ENCODE measurements at places on chromosomes 16 and 17. TPM values are rescaled to one million over a fixed set of nuclear protein-coding genes. Genes with fewer than 3 reads are reported as not detected.

TP53TG3B gene
- total RNA-seq: not detected

IFI35 gene
- total RNA-seq: 23.6 TPM

CTRB1 gene
- total RNA-seq: 3.4 TPM

NEK8 gene
- total RNA-seq: 5.5 TPM

PLK1 gene
- 1.6 TPM for total RNA-seq

SPOP gene
- 35.7 TPM for total RNA-seq

TSPOAP1 gene
- not detected for total RNA-seq

GNAO1 gene
- not detected for total RNA-seq

GRCh38 chr16:77324729-77325128 is 110.1 kb downstream of the ADAMTS18 start:
- DNase-seq: no peak

DNA sequence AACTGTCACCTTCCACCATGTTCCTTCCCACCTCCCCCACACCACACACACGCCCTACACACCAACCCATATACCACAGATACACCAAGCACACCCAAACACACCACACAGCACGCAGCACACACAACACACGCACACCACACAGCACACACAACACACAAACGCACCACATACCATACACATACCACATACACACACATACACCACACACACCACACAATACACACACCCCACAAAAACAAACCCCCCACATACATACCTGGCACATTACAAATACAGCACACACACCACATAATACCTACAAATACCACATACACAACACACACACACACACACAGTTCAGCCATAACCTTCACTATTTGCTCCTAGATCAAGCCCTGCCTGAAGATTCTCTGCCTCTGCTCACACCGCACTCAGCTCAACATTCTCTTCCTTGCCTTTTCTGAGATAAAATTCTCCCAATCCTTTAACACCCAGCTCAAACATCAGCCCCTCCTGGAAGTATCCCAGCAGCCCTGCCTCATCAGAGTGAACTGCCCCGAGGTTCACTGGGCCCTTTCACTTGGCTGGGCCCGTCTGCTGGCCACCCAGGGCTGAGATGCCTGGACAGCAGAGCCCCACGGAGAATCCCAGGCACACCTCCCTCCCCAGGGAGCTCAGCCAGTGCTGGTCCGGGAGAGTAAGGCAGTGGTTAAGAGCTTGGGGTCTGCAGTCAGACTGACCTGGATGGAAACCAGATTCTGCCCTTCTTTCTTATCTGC is 31.9 kb upstream of the CPNE2 start:
- no peak for DNase-seq

- no peak for DNase-seq
Observed at GRCh38 chr17:29177871-29178749, 2.1 kb downstream of the MYO18A start.

- DNase-seq: no peak
Observed at GRCh38 chr16:17556276-17557052, 85.7 kb upstream of the XYLT1 start.

- DNase-seq: peak; percentile 31
Observed at GRCh38 chr17:63881935-63882601, at the start of gene GH2. Gene GH2, minus strand, starts transcription at chr17:63881944. Its CDS starts 143 bp downstream, at chr17:63881801.

- DNase-seq: no peak
Observed at GRCh38 chr17:65942592-65942991, 249.3 kb downstream of the CEP112 start.

DNA sequence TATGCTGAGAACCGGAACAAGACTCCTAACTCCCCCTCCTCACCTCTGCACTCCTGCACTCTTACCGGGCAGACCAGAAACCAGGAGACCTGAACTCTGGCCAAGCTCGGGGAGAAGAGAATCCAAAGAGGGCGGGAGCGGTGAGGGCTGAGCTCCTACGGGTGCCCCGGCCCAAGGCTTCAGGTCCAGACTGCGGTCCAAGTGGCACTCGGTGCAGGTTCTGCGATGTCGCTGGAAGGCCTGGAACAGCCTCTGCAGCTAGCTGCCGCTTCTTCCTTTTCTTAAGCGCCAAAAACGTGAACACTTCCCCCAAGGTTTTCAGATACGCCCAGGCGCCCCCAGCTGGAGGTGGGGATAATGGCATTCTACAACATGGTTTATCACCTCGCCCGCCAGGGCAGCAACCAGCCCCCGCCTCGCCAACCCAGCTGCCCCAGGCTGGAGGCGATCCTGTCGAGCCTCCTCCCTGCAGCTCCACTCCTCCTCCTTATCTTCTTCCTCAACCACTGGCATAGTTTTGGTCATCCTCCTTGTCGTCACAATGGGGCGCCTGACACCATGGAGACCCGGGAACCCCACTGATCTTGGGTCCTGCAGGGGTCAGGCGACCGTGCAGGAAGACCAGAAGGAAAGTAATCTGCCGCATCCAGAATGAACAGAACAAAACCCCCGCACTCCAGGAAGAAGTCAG is 1735.9 kb downstream of the TP53TG3F start:
- no peak for DNase-seq

DNA sequence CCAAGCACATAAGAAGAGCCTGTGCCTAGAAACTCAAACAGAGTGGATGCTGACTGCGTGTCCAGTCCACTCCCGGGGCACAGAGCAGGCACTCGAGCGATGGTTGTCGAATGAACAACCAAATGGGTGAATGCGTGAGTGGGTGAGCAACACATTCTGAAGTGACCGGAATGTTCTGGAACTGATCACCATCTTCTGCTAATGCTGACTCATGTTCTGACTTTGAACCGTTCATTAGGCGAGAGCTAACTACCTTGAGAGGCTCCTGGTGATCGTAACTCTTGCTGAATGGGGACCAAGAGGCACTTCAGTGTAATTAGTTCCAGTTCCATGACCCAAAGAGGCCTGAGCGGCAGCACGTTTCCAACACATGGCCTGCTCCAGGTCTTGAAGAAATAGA is 37.9 kb downstream of the IRF8 start:
- DNase-seq: no peak

DNA sequence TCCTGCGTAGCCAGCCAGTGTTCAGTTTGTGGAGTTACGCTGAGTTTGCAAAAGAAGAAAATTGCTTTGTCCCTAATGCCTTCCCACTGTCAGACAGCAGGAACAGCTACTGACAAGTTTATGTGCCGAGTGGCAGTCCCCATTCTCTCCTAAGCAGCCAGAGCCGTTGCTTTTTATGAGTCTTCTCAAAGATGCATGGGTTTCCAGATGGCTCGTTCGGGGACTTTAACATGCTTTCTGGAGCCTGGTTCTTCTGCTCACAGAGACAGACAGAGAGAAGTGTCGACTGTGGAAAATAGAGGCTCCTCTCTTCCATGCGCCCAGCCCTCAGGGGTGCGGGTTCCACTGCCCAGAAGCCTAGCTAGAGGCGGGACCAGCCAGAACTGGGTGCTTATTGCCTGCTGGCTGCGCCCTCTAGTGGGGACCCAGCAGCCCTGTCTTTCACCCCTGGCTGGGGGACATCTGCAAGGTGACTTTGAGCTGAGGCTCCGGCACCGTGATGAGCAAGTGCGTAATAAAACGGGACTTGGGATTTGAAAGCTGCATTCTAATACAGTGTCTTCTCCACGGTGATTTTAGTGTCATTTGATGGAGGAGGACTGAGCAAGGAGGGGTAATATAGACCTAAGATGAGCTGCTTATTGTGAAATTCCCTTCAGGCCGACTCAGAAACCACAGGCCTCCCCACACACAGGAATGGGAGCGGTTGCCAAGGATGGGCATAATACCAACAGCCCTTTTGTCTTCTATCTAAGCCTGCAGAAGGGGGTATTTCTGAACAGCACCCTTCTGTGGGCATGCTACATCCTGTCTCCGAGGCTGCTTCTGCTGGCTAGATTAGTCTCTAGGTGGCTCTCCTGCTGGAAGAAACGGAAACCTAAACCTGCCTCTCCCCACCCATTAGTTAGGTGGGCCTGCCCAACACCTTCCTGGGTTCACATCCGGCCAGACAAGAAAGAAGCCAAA is 73.1 kb downstream of the CCDC182 start:
- DNase-seq: peak; percentile 92

GRCh38 chr16:56758930-56759329 is 29.0 kb downstream of the NUP93 start:
- no peak for DNase-seq

DNA sequence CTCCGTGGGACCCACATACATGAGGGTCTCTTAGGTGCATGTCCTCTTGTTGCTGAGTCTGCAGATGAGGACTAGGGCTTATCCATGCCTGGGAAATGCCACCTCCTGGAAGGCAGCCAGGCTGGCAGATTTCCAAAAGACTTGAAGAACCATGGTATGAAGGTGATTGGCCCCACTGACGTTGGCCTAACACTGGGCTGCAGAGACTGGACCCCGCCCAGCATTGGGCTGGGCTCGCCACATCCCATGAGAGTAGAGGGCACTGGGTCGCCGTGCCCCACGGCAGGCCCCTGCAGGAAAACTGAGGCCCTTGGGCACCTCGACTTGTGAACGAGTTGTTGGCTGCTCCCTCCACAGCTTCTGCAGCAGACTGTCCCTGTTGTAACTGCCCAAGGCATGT is 38.2 kb upstream of the IL21R start:
- no peak for DNase-seq

DNA sequence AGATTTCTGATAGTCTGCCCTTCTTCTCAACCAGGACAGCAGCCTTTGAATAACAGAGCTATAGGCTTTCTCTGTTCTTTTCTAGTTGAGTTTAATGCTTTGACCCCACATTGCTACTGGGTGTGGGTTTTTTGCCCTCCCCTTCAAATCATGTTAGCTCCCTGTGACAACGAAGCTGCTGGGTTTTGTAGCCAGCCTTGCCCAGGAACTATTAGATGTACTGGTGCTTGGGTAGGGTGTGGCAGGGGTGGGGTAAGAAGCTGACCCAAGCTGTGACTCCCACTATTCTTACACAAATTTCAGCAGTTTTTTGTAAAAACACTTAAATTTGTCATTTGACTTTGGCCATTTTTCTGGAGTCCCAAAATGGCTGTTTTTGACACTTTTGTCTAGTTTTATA is 69.7 kb downstream of the NLK start:
- no peak for DNase-seq

- peak; percentile 80 for DNase-seq
Observed at GRCh38 chr17:4721203-4722135, 9.8 kb upstream of the MED11 start.

DNA sequence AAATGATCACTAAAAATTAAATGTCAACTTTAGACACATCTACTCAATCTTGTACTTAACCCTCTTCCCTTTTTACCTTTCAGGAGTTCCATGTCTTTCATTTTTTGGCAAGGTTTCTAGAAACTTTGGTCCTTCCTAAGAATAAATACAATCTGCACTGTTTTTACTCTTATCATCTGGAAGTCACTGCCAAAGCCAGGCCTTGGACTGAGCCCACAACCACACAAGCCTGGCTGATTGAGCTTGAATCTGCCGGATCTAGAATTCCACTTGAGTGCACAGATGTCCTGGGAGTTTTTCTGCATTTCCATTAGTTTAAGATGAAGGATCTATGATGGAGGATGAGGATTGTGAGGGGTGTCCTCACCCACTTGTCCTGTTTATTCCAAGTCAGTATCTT is 126.1 kb downstream of the VPS53 start:
- DNase-seq: no peak

DNA sequence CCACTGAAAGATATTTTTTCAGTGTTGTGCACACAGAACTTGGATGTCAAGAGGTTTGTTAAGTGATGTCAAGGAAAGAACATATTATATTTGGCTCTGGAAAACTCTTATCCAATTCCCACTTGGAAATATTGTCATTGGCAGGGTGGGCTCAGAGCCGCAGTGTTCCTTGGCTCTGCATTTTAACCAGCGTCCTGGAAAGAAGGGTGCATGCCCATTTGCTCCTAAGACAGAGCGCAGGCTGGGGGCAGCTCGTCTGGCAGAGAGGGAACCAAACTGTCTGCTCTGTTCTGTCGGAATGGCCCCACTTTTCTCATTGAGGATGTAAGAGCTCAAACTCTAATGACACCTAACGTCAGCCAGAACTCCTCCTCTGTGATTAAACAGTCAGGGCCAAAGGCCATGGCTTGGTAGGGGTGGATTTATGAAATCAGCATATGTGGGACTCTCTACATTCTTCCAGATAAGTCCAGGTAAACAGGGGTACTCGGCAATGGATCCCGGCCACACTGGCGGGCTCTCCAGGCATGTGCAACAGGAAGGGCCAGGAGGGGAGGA is 18.0 kb downstream of the SLC47A1 start:
- no peak for DNase-seq

GRCh38 chr16:80846275-80846674 is 41.9 kb upstream of the CDYL2 start:
- DNase-seq: no peak

DNA sequence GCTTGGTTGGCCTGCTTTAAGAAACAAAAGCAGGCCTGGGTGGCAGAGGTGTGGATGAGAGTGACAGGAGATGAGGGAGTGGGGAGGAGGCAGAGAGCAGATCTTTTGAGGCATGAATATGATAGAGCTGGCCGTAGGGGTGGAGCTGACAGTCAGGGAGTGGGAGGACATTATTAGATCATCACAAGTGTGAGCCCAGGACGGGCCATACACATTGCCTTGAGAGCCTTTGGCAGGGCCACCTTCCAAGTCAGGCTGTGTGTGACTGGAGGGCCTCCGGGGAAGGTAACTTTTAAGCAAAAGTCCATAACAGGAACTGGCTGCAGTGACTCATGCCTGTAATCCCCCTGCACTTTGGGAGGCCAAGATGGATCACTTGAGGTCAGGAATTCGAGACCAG is 26.3 kb downstream of the GINS3 start:
- DNase-seq: peak; percentile 60

- DNase-seq: no peak
Observed at GRCh38 chr16:85238233-85238647, 126.0 kb upstream of the CIBAR2 start.

DNA sequence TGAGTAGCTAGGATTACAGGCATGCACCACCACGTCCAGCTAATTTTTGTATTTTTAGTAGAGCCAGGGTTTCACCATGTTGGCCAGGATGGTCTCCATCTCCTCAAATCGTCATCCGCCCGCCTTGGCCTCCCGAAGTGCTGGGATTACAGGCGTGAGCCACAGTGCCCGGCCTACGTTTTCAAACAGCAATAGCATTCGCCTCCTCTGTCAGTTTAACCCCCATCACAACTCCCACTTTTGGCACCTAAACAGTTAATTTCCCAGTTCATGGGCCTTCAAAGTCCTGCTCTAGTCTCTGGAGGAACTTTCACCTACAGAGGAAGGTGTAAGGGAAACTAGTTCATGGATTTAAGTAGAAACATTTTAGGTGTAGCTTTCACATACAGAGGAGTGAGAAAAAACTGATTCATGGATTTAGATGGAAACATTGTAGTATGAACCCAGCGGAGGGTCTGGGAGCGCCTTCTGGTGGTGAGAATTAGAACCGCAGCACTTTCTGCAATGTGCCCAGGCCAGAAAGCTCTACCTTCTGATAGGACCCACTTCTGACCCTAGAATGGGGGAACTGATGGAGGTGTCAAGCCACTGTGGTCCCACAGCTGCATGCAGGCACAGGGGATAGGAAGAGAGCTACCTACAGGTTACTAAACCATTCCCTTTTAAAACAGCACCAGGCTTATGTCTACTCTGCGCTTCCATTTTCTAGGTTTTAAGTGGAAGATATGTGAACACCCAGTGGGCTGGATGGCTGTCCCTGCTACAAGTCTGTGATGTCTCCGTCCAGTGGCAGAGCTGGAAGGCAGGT is 12.0 kb upstream of the MEOX1 start:
- DNase-seq: peak; percentile 70

- no peak for DNase-seq
Observed at GRCh38 chr17:18932360-18933055, 19.5 kb upstream of the SLC5A10 start.
